ENCODE measurements at places on chromosomes 4 and X.

DNA sequence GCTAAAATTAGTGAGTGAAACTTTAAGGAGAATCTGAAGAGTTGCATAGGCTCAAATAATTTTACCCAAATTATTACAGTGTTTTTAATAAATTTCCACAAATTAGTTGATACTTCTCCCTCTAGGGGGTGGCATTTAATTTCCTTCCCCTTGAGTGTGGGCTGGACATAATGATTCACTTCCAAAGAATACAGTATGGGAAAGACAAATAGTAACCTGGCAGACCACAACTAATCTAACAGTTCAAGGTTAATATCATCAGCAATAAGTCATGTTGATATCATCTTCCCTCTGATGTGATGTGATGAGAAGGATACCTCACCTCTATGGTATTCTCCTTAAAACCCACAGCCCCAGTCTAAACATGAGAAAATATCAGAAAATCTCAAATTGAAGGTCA is 15.5 kb downstream of the PFKFB1 start:
- no peak for DNase-seq

DNA sequence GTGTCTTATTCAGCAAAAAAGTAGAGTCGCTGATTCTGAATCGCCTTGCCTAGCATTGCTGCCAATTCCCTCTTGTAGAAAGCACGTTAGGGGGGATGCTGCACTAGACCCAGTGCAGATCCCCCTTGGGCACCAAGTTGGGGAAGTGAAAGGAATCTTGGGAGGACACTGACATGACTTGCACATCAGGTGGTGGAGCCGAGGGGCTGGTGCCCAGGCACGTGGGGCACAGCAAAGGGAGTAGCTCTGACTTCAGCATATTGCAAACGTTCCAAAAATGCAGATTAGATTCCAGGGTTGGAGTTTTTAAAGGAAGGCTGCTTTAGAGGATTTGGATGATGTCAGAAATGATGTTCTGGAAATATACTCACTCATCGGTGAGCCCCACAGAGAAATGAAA is 47.4 kb upstream of the GPM6B start:
- DNase-seq: no peak

DNA sequence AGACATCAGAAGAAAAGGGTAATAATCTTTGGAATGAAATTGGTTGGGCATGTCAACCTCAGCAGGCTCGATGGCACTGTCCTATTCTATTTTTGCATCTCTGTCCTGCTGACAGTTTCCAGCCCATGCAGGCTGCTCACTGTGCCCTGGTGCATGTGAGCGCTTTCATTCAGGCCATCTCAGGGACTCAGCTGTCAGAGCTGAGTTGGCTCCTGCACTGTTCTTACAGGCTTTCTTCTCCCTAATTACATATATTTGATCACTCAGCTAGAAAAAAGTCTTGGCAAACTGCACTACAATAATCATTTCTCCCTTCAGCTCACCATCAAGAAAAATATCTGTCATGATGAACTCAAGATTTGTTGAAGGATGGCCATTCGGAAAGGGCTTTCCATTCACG is 84.7 kb downstream of the RASL11B start:
- DNase-seq: no peak

DNA sequence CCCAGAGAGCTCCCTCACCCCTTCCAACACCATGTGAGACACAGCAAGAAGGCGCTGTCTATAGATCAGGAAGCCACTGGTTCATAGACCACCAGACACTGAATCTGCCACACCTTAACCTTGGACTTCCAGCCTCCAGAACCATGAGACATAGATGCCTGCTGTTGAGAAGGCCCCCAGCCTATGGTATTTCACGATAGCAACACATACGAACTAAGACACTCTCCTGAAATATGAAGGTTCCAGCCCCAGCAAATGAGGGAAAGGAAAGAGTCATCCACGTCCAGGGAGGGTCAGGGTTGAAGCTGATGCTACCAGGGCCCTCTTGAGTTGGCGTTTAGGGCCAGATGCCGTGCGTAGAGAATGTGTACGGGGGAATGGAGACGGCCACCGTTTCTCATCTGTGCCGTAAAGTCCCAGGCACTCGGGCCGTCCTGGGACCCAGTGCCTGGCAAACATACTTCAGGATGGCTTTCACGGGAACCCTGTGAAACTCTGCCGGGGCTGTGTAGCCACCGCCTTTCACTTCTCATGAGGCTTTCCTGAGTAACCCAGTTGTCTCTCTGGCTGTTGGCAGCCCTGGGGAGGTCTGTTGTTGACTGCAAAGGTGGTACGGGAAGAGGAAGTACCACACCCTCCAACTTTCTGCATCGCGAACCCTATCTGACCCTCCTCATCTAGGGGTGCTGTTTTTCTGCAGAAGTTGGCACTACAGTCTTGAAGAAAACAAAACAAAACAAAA is 17.7 kb upstream of the P2RY8 start:
- no peak for DNase-seq

DNA sequence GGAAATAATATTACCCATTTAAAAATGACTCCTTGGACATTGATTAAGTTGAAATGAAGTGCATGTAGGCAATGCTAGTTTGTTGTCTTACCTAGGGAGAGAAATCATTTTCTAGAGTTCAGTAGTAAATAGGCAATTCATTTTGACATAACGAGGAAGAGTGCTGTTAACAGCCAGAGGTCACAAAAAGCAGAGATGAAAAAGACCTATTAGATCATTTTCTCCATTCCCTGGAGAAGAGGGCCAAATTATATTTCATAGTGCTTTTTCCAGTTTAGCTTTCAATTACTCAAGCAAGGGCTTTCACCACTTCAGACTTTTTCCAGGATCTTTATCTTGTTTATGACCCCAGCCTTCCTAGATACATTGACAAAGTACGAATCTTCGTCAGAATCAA is 374.3 kb upstream of the GALNT7 start:
- no peak for DNase-seq

DNA sequence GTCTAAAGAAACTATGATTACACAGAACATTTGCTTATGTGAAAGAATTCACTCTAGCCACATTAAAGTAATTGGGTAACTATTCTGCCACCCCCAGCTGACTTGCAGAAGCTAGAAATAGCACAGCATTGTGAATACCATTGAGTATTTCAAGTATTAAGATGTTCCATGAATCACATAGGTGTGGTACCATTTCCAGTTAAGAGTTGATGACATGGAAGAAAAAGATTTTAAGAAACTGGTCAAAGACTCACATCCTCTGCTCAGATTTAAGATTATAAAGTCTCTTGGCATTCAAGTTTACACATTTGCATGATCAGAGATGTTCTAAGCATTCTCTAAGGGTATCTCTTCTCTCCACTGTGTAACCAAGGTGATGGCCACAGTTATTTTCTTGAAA is 287.5 kb downstream of the CAMK2D start:
- no peak for DNase-seq

DNA sequence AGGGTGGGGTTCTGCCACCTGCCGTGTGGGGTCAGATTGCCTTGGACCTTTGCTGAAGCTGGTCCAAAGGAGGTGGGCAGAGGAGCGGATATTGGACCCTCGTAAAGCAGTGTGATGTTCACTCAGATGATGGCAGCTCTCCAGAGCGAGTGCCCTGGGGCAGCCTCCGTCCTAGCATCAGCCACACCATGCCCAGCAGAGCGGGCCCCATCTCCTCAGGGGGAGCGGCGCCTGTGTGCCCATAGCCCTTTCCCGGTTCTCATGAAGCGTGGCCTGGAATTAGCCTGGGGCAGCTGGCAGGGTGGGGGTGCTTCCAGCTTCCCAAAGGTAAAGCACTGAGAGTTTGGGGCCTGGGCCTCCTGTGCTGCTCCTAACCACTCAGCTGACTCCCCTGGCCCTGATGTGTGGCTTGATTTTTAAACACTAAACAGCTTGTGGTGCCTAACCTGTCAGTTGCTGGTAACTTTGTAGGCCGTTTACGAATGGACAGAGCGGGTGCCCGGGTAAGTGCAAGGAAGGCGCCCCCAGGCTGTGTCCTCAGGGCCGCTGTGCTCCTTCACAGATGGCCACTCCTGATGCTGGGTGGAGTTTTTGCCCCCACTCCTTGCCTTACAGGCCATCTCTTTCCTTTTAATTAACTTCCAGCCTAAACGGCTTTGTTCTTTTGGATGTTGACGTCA is 36.0 kb downstream of the NOP14 start:
- DNase-seq: no peak

GRCh38 chrX:64182208-64182607 is 23.3 kb downstream of the AMER1 start:
- no peak for DNase-seq

DNA sequence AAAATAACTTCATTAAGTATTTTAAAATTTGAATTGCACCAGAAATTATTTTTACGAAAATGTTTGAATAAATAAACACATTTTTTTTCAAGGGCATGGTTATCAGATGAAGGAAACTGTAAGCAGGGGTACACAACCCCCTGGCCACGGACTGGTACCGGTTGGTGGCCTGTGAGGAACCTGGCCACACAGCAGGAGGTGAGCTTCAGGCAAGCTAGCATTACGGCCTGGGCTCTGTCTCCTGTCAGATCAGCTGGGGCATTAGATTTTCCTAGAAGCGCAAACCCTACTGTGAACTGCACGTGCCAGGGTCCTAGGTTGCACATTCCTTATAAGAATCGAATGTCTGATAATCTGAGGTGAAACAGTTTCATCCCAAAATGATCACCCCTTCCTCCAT is 1499.7 kb upstream of the AGA start:
- DNase-seq: no peak
